Stimulated activated CD4-positive, alpha-beta T cell treated with anti-CD3 and anti-CD28 coated beads, Interleukin-12 subunit alpha, Interleukin-12 subunit beta, amount 100 ng/mL, for 48 hours (primary cell): ENCODE measurements at places on chromosomes 2 and 18.

- no peak for DNase-seq
Observed at GRCh38 chr2:68837861-68838341, 33.3 kb downstream of the BMP10 start.

DNA sequence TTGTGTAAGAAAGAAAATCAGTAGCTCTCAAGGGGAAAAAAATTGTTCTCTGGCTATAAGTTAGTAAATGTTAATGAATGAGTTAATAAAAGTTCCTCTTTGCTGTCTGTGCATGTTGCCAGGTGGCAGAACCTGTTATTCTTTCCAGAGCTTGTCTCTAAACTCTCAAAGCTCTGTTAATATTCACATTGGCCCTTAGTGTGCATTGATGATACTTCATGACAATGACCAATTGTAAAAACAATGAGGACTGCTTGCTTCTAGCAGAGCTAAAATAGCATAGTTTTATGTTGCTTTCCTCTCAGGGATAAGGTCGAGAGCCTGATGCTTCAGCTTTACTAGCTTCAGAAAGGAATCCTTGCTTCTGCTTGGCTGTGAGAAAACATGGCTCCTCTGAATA lies 91.5 kb downstream of the RAD51AP2 start:
- DNase-seq, result no peak

DNA sequence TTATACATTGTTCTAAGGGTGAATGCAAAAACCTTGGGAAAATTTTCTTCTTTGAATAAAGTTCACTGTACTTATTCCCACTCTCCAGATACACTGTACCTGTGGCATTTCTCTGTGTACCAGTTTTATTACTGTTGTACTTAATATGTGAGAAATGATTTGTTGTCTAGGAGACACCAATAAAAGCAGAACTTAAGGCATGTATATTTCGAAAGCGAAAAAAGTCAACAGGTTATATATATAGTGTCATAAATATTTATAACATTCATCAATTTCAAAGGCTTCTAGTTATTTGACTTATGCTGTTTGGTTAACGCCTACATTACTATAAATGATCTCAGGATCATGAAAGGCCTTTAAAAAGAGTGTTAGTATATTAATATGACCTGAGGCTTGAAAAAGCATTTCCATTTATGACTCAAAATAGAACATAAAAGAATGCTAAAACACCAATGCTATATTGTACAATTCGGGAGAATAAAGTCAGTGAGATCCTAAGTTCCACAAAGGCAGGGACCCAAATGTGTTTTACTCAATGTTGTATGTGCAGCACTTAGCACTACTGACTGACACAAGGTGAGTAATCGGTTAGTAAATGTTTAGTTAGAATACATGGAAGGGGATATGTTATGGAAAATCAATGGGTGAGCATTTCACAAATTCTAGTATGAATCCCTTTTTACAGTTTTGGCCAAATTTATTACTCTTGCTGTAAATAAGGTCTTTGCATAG lies 32.2 kb upstream of the HNRNPA3 start:
- DNase-seq, result no peak

- no peak for DNase-seq
Observed at GRCh38 chr2:142734770-142735169, 142.7 kb upstream of the KYNU start.

- no peak for DNase-seq
Observed at GRCh38 chr2:240135706-240136012, 446 bp downstream of the COPS9 start.

- no peak for DNase-seq
Observed at GRCh38 chr2:17373041-17373440, 145.2 kb downstream of the RAD51AP2 start.

- no peak for DNase-seq
Observed at GRCh38 chr18:76216096-76216495, 278.9 kb downstream of the ZNF516 start.

DNA sequence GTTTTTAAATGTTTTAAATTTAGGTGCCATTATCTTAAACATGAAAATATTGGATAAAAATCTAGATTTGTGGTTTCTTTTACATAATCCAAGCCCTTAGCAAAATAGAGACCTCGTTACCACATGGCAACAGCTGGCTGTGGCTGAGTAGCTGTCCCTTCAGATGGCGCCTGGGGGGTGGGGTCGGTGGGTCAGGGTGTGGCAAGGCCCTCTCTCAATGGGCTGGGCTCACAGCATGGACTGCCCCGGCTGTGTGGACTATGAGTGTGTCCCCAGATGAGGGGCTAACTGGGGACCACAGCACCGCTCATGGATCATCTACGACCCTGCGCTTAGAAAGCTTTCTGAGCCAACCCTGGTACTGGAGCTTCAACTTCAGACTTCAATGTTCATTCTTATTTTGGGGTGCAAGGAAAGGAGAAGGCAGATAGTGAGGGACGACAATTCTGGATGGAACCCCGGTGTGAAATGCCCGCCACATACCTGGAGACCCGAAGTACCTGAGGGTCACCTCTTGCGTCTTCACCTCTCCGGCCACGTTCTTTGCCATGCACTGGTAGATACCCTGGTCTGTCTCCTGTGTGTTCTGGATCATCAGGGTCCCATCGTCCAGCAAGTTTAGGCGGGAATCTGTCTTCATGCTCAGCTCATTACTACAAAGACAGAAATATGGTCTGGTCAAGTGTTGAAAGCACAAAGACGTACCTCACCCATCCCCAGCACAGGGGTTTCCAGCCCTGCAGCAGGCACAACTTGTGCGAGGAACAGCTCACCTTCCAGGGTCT lies 71.0 kb downstream of the PXDN start:
- DNase-seq, result no peak
